Mesothelial cell of epicardium (in vitro differentiated cells): ENCODE measurements at places on chromosomes 12 and 14.

DNA sequence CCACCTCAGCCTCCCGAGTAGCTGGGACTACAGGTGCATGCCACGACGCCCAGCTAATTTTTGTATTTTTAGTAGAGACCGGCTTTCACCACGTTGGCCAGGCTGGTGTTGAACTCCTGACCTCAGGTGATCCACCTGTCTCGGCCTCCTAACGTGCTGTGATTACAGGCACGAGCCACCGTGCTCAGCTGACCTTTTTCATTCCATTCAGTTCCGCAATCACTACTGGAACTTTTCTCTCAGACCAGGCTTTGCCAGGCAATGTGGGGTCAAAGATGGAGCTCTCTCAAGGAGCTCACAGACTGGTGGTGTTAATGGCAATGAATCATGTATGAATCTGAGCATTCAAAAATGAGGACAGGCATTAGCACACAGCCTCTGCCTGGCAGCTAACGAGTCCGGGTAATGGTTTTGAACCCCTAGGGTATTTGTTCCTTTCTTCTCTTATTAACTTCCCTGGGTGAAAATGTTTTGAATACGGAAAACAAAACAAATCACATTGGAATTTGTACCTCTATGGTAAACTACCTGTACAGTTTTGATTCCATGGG lies 9.4 kb upstream of the TCHP start:
- DNase-seq = no peak

DNA sequence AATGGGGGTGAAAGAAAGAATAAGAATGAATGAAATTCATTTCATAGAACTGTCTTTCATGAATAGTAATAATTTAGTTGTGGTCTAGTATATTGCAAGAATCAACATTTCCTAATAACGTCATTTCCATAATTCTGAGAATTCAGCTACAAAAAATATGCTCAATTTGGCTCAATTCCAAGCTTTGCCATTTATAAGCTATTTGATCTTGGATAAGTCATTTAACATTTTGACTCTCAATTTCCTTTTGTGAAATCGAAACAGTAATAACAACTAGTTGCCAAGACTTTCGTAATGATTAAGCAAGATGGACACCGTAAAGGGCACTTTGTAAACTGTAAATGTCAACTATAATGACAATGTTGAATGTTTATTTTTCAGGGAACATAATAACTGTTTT lies 18.1 kb downstream of the NOS1 start:
- DNase-seq = no peak

DNA sequence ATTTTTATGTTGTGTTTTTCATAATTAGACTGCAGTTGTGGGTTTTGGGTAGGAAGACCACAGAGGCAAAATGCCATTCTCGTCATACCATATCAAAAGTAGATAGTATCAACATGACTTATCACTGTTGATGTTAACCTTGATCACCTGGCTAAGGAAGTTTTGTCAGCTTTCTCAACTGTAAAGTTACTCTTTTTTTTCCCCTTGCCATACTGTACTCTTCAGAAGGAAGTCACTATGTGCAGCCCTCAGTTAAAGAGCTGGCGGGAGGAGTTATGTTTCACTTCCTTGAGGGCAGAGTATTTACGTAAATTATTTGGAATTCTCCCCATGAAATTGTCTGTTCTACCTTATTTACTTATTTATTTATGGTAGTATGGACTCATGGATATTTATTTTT lies 78.7 kb downstream of the PRORP start:
- DNase-seq = no peak

GRCh38 chr12:62045211-62045610 lies 215.0 kb upstream of the USP15 start:
- no peak for DNase-seq

- no peak for DNase-seq
These were observed 45.5 kb upstream of the PTPRR start for GRCh38 chr12:70966046-70966445.

DNA sequence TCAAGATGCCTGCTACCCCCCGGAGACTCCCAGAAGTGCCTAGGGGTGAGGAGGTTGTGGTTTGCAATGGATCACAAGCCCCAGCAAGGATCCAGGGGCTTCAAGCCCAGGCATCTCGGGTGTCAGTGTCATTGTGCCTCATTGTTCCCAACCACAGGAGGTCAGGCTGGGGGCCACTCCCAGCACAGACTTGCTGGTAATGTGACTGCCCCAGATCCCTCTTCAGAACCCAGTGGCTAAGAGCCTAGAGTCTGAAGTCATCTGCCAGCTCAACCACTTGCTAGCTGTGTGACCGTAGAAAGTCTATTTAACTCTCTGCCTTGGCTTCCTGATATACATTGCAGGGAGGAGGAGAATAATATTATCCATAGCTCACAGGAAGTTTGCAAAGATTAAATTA lies 7.7 kb upstream of the ASB2 start:
- no peak for DNase-seq

- DNase-seq = no peak
These were observed 181.4 kb downstream of the EFCAB11 start for GRCh38 chr14:89773151-89773550.

- DNase-seq = no peak
These were observed 8.7 kb downstream of the MMP17 start for GRCh38 chr12:131836714-131837397.

DNA sequence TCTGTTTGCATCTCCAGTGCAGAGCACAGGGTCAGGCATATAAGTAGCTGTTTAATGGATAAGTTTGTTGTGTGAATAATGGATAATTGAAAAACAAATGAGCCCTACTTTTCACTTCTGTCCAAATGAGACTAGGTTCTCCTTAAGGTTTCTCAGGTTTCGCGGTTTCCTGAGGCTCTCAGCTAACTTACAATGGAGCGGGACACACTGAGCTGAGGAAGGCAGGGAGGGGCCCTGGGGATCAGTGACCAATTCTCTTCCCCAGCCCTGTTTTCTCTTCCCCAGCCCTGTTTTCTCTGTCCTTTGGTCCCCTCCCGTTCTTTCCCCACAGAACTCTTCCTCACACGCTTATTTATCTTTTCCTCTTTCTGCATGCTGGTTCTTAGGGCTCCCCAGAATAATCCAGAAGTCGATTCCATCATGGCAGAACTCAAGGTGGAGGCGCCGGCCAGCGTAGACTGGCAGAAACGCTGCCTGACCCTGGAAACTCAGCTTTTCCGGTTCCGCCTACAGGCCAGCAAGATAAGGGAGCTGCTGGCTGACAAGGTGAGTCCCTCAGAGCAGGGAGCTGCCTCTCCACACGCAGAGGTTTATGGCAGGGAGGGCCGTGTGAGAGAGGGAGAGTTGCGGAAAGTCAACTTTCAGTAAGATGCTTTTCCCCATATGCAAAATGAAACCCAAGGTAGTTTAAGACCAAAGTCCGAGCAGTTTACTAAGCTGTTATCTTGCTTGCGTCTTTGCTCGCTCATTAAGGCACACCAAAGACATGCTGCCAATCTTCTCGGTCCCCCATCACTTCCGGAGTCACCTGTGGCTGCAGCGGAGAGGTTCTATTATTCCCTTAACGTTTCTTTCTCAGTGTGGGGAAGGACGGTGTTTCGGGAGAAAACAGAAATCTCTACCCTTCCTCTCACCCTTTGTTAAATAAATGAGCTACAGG lies 8.6 kb downstream of the PLEKHH1 start:
- DNase-seq = no peak

GRCh38 chr12:63276537-63277365 lies 125.8 kb upstream of the AVPR1A start:
- DNase-seq = no peak

DNA sequence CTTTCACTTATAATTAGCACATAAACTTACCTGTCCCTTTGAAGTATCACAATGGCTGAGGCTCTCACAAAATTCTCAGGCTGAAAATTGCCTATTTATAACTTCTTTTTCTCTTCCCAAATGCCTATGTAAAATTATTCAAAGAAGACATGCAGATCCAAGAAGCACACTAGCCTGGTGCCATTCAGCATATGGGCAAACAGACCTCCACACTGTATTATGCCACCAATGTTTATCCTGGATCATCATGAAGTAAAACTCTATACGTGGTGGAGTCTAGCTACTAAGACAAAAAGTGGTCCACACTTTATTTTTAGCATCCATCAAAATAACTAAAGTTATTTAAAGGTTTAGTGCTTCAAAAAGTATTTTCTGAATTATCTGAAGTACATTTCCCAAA lies 15.8 kb downstream of the TC2N start:
- no peak for DNase-seq

DNA sequence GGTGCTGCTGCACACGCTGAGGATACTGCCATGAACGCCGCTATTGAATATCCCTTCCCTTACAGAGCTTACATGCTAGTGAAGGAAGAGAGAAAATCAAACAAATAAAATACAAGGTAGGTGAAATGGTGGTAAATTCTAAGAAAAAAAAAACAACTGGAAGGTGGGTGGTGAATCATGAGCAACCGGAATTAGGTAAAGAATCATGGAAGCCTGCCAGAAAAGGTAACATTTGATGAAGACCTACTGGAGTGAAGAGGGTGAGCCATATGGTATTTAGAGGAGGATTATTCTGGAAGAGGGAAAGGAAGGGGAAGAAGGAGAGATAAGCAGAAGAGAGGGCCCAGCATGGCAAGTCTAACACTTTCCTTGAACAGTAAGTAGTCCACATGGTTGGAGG lies 76.1 kb downstream of the LRIG3 start:
- no peak for DNase-seq

DNA sequence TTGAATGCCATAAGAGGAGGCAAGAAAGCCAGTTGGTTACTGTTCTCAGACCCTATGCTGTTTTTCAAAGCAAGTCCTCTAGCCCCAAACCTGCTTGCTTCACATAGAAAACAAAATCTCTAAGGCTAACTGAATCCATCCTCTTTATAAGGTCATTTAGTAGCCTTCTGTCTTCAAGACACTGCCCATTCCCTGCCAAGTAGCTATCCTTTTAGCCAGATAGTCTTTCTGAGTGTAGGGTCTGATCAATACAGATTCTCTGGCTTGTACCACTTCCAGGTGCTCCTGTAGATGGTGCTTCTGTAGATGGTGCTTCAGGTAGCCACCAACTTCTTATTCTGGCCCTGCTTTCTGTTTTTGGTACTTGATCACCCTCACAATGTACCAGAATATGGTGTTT lies 15.9 kb upstream of the CCER1 start:
- no peak for DNase-seq

GRCh38 chr14:23365732-23366425 lies 907 bp upstream of the EFS start:
- DNase-seq = peak; percentile 60

- DNase-seq = no peak
These were observed 118.3 kb downstream of the AKAP6 start for GRCh38 chr14:32447371-32447770.

GRCh38 chr14:24366721-24367513 lies 1.1 kb upstream of the NFATC4 start:
- DNase-seq = peak; percentile 88

- DNase-seq = no peak
These were observed 23.1 kb downstream of the BICDL1 start for GRCh38 chr12:120012067-120012621.

DNA sequence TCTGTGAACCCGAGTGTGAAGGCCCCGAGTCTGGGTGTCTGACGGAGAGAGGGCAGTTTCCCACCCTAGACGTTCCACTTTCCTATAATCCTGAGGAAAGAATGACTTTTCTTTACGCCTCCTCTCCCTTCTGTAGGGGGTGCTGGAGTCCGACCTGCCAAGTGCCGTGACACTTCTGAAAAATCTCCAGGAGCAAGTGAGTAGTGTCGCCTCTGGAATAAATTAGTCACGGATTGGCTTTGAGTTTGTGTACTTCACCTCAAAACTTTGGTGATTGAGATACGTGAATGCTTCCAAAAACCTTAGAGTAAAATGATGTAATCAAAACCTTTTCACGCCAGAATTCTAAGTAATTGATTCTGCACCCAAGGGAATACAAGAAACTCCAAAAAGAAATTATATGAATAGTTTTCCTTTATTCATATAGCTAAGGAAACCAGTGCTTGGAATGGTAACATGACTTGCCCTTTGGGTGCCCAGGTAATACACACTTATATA lies 452 bp downstream of the NGDN start:
- DNase-seq = no peak

GRCh38 chr12:124418156-124418555 lies 123.3 kb downstream of the RFLNA start:
- no peak for DNase-seq

DNA sequence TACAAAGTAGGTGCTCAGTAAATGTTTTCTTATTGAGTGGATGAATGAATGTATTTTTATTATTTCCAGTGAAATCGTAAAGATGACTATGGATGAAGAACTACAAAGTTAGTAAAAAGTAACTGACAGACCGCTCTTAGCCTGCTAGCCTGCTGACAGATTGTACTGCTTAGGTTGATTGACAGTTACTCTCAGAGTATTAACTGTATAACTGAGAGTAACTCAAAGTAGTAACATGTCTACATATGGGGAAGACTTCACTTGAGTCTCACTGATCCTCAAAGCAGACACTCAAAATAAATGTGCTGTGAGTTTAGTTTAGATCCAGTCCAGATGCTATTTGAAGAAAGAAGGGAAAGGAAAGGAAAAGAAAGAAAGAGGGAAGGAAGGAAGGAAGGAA lies 272.3 kb upstream of the AMIGO2 start:
- DNase-seq = no peak

GRCh38 chr14:78637908-78638475 lies 467.8 kb downstream of the NRXN3 start:
- no peak for DNase-seq

- no peak for DNase-seq
These were observed 969.6 kb upstream of the TMEM132C start for GRCh38 chr12:127297327-127297726.

DNA sequence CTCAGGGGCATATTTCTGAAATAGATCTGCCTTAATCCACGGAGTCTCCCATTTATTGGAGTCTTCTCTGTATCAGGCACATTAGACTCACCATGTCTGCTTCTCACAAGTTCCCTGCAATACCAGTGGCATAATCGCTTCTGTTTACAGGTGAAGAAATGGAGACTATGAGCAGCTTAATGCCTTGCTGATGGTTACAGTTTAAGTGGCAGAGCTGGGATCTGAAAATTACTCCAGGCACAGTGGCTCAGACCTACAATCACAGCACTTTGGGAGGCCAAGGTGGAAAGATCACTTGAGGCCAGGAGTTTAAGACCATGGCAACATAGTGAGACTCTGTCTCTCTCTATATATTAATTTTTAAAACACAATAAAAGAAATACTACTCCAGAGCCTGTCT lies 7.3 kb upstream of the RIC8B start:
- no peak for DNase-seq

DNA sequence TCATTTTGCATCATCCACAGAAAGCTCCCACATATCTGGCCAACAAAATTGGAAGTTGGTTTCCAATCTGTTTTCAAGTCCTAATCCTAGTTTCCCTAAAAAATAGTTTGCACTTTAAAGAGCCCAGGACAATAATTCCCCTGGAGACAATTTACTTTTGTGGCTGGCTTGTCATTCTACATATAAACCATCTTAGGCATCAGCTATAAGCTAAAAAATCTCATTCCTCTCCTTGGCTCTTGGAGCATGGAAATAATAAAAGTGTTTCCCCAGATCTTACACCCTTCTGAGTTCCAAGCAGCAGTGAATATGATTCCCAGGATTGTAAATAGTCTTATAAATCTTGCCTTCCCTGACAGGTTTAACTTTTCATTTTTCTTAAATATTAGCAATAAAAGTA lies 89.1 kb upstream of the NUDT4 start:
- DNase-seq = no peak

- no peak for DNase-seq
These were observed 58.1 kb upstream of the PCED1B start for GRCh38 chr12:47021298-47021697.
